ENCODE measurements at places on chromosomes 4 and X.

- DNase-seq = no peak
Observed at GRCh38 chr4:153261461-153261860, 57.2 kb downstream of the TRIM2 start.

GRCh38 chr4:45442466-45442865 lies 681.4 kb downstream of the GABRG1 start:
- DNase-seq = no peak

DNA sequence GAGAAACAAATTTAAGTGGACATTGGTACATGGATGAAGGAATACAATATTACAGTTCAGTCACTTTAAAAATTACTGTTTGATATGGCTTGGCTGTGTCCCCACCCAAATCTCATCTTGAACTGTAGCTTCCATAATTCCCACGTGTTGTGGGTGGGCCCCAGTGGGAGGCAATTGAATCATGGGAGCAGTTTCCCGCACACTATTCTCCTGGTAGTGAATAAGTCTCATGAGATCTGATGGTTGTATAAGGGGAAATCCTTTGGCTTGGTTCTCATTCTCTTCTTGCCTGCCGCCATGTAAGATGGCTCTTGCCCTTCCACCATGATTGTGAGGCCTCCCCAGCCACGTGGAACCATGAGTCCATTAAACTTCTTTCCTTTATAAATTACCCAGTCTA lies 804.2 kb upstream of the FRG1 start:
- no peak for DNase-seq

DNA sequence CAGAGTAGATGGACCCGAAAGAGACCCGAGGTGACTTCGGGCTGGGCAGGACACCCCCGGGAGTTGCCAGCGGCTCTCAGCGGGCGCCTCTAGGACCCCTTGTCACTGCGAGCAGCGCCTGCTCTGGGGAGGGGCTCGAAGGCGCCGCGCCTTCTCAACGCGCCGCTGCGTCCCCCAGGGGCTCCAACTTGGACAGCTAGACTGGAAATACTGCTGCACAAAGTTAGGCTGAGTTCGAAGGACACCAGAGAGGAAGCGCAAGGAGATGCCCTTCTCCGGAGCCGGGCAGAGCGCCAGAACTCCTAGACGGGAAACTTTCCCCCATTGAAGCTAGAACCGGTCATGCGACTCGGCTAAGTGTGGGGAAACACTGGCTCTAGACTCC lies 493 bp upstream of the KCNIP4 start:
- DNase-seq = no peak

DNA sequence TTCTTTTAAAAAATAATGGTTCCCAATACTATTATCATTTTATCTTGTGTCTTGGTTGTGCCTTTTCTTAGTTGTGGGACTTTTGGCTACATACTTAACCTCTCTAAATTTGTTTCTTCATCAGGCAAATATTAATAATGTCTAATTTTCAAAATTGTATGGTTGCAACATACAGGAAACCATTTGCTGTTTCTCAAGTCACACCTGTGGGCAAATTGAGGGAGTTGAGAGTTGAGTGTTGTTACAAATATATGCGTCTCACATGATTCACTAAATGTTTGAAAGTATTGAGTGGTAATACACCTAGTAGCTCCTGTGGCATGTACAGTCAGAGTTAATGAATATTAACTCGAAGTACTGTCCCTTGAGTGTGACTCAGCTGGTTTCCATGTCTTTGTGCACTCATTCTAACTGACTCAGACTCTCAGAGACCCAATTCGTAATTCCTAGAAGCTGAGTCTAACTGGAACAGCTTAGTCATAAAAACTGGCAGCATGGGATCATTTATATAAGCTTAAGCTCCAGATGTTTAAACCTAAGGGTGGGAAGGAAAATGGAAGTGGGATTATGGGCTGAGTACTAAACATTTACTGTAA lies 802.4 kb downstream of the TRIML1 start:
- no peak for DNase-seq

DNA sequence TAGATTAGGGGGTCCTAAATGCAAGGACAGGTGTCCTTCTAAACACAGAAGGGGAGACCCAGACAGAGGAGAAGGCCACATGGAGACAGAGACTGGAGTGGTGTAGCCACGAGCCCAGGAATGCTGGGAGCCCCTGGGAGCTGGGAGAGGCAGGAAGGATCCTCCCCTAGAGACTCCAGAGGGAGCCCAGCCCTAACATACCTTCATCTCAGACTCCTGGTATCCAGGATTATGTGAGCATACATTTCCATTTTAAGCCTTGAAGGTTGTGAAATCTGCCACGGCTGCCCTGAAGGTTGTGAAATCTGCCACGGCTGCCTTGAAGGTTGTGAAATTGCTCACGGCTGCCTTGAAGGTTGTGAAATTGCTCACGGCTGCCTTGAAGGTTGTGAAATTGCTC lies 148.4 kb downstream of the ASMT start:
- no peak for DNase-seq

DNA sequence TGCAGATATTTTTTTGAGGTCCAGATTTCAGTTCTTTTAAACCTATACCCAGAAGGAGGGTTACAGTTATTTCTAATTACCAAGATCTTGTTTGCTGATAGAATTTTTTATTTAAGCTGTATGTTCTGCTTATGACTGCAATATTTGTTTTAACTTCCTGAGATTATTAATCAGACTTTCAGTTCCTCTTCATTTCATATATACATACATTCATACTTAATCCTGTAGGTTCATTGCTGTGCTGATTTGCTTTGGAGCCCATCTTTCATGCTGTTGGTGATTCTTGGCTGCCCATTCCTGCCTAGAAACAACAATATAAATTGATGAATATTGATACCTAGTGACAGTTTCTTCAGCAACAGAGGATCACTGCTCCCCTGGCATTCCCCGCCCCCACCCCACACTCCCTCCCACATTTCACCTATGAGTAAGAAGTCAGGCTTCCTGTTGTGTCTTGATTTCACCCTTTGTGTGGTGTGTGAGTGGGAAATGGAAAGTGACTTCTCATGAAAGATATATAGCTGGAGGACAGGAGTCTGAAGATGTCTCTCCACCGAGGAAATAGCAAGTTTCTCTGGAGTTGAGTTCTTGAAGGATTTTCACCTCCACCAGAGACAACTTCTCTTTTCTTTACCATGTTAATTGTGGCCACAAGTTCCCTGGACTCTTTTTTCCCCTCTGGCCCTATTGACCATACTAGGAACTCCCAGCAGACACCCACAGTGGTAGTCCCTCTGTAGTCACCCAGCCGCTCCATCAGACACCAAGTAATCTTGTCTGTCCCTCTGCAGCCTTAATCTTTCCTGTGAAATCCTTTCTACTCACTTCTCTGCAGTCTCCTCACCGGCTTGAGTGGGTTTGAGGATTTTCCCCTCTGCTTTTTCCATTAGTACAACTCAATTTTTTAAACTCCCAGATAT lies 118.4 kb downstream of the ASB9 start:
- DNase-seq = peak; percentile 26

DNA sequence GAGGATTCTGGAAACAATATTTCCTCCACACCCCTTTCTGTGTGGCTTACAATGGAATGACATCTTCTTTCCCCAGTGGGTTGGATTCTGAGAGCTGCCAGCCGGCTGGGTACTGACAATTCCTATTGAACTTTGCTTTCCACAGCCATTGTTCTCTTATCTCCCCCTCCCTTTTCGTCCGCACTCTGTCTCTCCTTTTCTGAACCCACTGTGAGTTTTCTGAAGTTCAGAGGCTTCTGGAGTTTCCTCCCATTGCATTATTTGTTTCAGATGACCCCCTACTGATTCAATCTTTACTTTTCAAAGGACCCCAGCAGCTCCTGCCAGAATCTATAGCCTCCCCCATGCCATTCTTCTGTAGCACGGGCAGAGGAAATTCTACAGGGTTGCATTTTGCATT lies 10.4 kb downstream of the SMPX start:
- DNase-seq = no peak

DNA sequence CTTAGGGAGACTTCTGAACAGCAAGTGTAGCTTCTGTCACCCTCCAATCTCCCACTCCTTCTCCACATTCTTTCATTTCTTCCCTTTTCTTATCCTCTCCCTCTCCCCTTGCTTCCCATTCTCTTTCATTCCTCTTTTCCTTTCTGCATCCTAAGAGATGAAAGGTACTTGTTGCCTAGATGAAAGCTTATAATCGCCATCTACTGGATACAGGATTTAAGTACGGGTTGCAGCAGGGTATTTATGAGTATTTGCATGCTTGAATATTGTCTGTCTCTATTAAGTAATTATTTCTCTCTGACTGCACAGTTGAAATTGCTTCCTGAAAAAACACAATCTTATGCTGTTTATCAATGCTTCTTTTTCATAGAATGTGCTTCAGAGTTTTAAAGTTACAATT lies 174.0 kb upstream of the TENT5D start:
- no peak for DNase-seq

DNA sequence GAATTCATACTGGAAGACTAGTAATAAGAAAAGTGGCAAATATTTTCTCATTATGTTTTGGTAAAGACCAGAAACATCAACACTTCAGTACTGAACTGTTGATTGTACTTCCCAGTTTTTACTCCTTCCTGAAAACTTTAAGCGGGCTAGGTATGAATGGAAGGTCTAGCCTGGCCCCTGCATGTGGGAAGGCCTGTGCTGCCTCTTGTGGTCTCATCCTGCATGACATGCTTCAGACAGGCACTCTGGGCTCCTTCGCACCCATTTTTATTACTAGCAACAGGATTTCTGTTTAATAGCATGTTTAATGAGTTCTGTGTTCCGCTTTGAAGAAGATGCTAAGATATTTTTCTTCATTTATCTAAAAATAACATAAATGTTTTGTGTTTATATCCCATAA lies 279.1 kb downstream of the ANK2 start:
- peak; percentile 17 for DNase-seq

DNA sequence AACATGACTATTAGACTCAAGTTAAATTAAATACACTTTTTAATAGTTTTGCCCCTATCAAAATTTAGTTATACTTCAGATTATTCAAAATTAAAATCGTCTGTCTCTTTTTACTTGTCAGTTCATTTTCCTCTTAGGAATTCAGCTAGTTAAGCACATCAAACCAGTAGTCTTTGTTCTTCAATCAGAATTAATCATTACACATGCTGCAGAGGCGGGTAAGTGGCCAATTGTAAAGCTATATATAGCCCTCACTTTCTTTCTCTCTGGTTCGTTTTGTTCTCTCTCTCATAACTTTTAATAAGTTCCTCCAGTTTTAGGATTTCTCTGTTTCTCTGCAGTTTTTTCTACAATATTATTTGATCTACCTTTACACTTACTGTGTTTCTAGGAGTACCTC lies 359.1 kb upstream of the PABPC4L start:
- no peak for DNase-seq

- peak; percentile 76 for DNase-seq
Observed at GRCh38 chrX:153400146-153401132, 711 bp downstream of the PNMA6E start.

- DNase-seq = peak; percentile 21
Observed at GRCh38 chr4:38805530-38806145, 1.0 kb upstream of the TLR1 start.

DNA sequence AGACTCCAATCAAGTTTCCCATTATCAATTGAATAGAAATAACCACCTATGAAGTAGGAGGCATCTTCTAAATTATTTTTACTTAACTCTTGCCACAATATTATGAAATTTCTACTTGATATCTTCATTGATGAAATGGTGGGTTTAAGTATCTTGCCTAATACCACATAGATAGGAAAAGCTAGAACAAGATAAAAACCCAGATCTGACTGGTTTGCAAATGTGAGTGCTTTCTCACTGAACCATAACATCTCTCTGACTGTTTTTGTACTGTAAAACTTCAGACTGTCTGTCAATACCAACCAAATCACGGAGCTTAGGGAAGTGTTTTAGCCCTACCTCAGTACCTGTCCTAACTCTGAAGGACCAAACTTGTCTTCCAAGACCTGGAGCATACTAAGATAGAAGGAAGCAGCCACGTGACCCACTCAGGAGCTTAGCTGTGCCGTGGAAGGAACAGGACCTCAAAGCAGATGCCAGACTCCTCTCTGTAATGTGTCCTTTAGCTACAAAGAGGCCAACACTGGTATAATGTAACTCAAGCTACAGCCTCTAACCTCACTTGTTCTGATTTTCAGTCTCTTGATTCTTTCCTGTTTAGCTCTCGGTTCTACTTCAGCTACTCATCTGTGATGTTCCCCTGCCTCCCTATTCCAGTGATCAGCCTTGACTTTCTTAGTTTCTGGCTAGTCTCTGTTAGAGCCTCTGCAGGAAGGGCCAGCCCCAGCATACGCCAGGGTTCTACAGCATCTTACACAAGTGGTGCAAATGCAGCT lies 84.4 kb downstream of the LRP2BP start:
- no peak for DNase-seq

DNA sequence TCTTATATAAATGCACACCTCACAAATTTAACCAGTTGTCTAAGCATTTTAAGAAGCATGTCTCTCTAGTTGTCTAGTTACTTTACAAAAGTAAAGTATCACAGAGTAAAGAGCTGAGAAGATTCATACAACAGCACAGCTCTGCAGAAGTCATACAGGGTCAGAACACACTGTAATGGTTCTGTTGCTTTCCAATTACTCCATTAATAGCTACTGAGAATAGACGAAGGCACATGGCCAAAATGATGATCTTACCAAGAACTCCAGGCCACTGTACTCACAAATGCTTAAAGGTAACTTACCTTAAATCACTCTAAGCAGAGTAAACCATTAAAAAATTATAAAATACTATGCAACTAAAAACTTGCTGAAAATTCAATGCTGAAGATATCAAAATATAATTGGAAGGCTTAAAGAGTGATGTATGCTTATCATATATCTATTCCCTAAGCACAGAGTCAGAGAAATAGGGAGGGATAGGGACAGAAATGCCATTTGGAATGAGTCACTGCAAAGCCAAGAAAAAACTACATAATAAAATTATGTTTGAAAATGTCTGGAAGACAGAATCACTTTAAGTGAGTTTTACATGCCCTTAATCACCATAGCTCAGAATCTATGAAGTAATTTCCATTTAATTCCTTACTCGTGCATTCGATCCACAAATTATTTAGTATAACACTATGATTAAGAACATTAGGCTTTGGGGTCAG lies 71.0 kb downstream of the DDX60L start:
- DNase-seq = no peak

DNA sequence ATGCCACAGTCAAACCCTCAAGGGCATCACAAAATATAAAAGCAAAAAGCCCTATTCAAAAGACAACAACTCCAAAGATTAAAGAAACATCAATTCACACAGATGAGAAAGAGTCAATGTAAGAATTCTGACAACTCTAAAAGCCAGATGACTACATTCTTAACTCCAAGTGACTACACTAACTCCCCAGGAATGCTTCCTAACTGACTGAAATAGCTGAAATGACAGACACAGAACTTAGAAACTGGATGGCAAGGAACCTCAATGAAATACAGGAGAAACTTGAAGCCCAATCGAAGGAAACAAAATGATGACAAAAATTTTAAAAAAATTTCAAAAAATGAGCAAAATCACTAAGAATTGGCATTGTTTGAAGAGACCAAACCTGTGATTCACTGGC lies 1047.6 kb upstream of the PCDH10 start:
- DNase-seq = no peak

GRCh38 chr4:151163855-151164254 lies 64.4 kb downstream of the RPS3A start:
- no peak for DNase-seq

DNA sequence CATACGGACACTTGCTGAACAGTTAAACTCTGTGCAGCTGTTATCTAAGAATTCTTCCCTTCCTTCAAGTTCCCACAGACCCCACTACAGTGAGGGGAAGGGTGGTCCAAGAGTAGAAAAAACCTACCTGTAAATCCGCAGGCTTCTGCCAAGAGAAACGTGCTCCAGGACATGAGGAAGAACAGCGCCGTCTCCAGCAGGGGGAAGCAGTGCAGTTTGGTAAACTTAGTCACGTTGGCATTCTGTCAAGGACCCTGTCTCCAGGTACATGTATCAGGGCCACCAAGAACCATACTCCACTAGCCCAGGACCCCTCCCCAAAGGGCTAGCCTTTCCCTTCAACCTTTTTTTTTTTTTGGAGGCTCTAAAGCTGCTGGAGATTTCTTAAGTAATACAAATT lies 79.9 kb downstream of the CHST7 start:
- peak; percentile 27 for DNase-seq
